H4 (cell line): ENCODE measurements at places on chromosomes 13 and 19. TPM values are rescaled to one million over a fixed set of nuclear protein-coding genes. Genes with fewer than 3 reads are reported as not detected.

DNA sequence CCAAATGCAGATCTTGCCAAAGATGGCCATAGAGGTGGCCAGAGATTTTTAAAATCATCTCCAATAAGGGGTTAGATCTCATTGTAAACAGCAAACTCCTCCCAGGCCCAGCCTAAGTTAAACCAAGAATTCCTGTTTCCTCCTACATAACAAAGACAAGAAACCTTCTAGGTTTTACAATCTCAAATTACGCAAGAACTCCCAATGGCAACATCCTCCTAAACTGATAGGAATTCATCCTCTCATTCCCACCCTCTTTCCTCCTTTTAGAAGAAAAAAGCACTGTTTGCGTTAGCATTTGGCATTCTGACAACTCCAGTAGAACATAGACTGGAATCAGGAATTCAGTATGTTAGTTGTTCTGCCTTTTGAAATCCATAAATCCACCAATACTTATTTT lies 14.6 kb downstream of the PROSER1 start:
- no peak for DNase-seq

Gene OR7D2
- not detected in 2 replicates for total RNA-seq

- no peak for DNase-seq
Measured at GRCh38 chr13:46374710-46375109, 12.3 kb downstream of the RUBCNL start.

Gene FXYD5
- 173 and 209 TPM in 2 replicates for total RNA-seq

Gene HIF3A
- not detected in 2 replicates for total RNA-seq

DNA sequence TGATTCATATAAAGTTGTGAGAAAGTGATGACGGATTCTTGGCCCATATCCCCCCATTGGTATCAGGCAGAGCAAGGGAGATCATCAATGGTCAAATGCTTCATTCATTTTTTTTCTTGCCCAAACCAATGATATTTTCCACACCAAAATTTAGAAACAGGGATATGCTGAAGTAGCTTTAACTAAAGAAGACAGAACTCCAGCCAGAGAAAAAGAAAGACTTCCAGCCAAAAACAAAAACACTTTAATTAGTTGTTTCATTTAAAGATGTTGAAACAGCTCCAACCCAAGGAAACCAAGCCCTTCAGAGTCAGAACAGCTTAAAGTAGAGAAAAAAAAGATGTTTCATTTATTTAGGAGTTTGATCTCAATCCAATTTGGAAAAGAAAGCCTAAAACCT lies 358.9 kb upstream of the NBEA start:
- no peak for DNase-seq

- no peak for DNase-seq
Measured at GRCh38 chr13:43979492-43979891, 99.8 kb downstream of the LACC1 start.

Gene LILRB3
- total RNA-seq, result not detected in 2 replicates
